ENCODE measurements at places on chromosomes 5 and 9.

DNA sequence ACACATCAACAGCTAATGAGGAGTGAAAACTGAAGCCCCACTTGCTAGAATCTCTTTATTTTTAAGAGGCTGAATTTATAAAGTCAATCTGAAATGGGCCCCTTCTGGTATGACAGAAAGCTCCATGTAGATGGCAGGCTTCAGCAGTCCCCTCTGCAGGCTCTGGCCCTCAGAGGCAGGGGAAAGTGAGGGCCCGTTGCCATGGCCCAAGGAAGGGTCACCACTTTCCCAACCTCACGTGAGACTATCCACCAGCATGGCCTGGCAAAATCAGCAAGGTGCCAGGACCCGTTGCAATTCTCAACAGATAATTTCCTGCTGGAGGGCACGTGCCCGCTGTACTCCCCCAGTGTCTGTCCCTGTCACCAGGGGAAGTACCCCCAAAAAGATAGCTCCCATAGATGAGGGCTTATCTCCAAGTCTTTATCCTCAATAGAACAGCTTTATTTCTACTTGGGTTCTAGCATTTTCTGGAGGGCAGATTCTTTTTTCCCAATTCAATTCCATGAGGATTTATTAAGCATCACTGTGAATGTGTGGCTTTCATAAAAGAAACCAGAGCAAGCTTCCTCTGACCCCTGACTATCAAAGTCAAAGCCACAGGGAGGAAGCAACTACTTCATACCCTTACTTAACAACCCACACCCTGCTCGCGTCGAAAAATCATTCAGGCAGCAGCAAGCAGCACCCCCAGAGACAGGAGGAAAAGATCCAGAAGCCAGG lies 85.4 kb upstream of the FSTL4 start:
- DNase-seq: no peak

- no peak for DNase-seq
These were observed 9.0 kb upstream of the SPINK4 start for GRCh38 chr9:33230756-33231622.

DNA sequence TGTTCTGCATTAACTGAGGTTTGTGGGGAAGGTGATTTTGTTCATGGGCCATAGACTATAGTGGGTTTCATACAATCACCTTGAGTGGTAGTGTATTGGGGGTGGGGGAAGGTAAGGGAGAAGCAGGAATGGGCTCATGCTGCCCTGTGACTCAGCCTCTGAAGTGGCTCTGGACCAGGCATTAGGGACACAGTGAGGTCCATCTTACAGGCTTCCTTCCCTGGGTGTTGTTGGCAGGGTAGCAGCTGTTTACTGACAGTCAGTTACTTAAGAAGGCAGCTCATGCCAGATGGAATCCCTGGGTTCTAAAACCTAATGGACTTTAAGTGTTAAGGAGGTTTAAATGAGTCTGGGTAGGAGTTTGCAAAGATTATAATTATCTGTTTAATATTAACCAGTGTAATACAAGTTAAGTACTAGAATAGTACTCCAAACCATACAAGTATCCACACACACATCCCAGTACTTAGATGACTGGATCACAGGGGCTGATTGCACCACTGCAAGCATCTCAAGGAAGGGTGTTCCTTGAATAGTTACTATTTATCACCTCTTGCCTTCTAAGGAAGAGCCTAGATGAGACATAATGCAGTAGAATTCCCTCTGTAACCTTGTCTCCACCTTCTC lies 59.3 kb downstream of the CAST start:
- DNase-seq: no peak

GRCh38 chr5:76099286-76099702 lies 16.1 kb downstream of the SV2C start:
- DNase-seq: no peak

DNA sequence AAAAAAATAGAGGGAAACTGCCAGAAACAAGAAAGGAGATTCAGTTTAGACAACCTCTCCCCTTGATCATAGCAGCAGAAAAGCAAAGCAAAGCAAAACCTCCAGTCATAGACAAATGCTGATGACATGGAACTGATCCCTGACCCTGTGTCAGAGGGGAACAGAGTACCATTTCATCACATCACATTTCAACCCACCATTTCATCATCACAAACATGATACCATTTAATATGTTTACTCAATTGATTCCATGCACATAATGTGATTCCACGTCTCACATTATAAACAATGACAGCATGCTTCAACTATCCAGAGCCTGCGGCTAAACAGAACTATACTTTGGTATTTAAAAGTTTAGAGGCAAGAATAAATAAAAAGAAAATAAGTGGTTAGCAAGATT lies 28.7 kb upstream of the ACOT12 start:
- DNase-seq: no peak

- DNase-seq: no peak
These were observed 542.0 kb upstream of the TRPC7 start for GRCh38 chr5:136907371-136907770.

- DNase-seq: no peak
These were observed 13.7 kb downstream of the TRIO start for GRCh38 chr5:14156650-14157492.

GRCh38 chr5:148833122-148833521 lies 6.7 kb downstream of the ADRB2 start:
- no peak for DNase-seq
